ENCODE measurements at places on chromosomes 7 and 10.

GRCh38 chr10:78405736-78406135 lies 372.1 kb downstream of the RPS24 start:
- no peak for DNase-seq

- no peak for DNase-seq
These were observed 16.0 kb downstream of the CDNF start for GRCh38 chr10:14821635-14822375.

GRCh38 chr7:39587393-39587792 lies 21.2 kb downstream of the YAE1 start:
- no peak for DNase-seq

GRCh38 chr10:110858297-110858934 lies 13.3 kb upstream of the PDCD4 start:
- no peak for DNase-seq

- no peak for DNase-seq
These were observed 90.5 kb upstream of the FERD3L start for GRCh38 chr7:19235680-19236079.

- no peak for DNase-seq
These were observed 22.6 kb downstream of the PLAC9 start for GRCh38 chr10:80154978-80155695.

All from activated CD4-positive, alpha-beta T cell treated with anti-CD3 and anti-CD28 coated beads for 1 hour (primary cell).